AG04450 (cell line): ENCODE measurements at places on chromosomes 3 and 15.

GRCh38 chr3:186354100-186354499 is 7.9 kb downstream of the DGKG start:
- DNase-seq: no peak

- no peak for DNase-seq
These were observed 24.5 kb downstream of the CD86 start for GRCh38 chr3:122079524-122080206.

- no peak for DNase-seq
These were observed 98.6 kb upstream of the C15orf61 start for GRCh38 chr15:67422296-67422695.

DNA sequence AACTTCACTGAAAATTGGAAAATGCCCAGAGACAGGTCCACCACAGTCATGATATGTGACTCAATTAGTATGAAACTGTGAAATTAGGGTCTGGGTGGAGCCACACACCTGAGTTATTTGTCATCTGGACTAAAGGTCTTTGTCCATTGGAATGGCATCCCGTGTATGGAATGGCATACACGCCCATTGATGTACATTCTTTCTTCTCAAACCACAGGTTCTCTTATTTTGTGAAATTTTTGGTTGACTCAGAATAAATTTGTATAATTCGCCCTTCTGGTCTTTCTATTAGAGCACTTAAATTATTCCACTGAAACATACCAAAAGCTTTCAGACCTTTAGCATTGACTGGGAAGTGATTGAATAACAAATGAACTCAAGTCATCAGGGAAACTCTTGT is 66.8 kb upstream of the UBE2E1 start:
- DNase-seq: no peak

DNA sequence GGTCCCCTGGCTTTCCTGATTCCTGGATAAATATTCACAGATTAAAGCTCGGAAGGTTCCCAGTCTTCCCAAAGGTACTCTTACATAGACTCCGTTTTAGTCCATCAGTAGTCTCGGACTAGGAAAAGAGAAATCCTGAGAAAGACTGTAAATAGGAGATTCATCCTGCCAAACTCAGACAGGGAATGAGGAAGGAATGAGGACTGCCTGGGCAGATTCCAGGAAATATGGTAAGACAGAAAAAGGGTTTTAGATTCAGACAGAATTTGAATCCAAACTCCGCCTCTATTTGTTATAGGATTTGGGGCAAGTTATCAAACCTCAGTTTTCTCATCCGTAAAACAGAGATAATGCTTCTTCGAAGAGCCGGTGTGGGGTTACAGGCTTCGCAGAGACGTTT is 77.8 kb upstream of the VGLL4 start:
- DNase-seq: no peak

- DNase-seq: no peak
These were observed 35.7 kb downstream of the SRP14 start for GRCh38 chr15:40003116-40003916.

- DNase-seq: no peak
These were observed 66.0 kb upstream of the SLC2A2 start for GRCh38 chr3:171092467-171092911.

DNA sequence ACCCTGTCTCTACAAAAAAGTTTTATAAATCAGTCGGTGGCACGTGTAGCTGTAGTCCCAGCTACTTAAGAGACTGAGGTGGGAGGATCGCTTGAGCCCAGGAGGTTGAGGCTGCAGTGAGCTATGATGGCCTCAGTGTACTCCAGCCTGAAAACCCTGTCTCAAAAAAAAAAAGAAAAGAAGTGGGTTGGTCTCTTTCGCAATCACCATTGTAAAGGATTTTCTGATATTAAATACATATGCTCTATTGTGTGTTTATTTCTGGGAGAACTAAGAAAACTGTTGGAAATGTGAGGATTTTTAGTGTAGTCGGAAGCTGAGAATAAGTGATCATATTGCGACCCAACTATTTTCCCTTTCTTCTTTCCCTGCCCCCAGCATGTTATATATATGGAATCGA is 7.5 kb downstream of the ZNF710 start:
- no peak for DNase-seq
